Thyroid gland (tissue), 4 donors: ENCODE measurements at places on chromosomes 12 and 14. TPM values are rescaled to one million over a fixed set of nuclear protein-coding genes. Genes with fewer than 3 reads are reported as not detected.

DNA sequence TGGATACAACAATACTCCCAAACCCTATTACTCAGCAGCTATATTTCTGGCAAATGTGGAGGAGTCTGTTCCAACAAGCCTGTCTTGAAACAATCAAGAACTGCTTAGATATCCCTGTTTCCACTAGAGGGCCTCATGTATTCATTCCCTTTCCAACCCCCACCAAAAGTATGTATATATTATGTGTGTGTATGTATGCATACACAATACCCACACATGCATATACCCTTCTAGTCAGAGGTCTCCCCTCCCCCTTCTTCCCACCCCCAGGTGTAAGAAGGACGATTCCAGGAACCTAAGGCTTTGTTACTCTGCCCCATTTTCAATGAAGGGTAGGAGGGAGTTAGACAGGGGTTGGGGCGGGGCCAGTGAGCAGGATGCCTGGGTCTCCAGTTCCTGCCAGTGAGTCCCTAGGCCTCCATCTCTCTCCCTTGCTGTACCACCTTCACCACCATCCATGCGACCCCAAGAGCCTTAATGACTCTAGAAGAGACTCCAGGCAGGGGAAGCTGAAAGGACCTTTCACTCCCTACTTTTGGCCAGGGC, at the start of gene DGKA:
Gene DGKA, plus strand, starts transcription at position 392 of the 546 bp plus-strand sequence. CDS start 5,342 bp downstream, outside the sequence.
- H3K4me3 ChIP-seq: peak within 1 kb of the TSS; percentile 53
- H3K27ac ChIP-seq: peak within 1 kb of the TSS; percentile 74
- peak; percentile 27 for DNase-seq
- H3K36me3 ChIP-seq: no peaks in the 10 kb centered on the region
- peaks cover 44% of the 10 kb centered on the region for H3K4me1 ChIP-seq

- H3K4me1 ChIP-seq: no peaks in the 10 kb centered on the region
- no peaks in the 10 kb centered on the region for H3K27me3 ChIP-seq
- H3K4me3 ChIP-seq: no peak overlapping the region
- no peak overlapping the region for H3K27ac ChIP-seq
These were observed 11.9 kb upstream of the TC2N start for GRCh38 chr14:91879196-91879595.

DNA sequence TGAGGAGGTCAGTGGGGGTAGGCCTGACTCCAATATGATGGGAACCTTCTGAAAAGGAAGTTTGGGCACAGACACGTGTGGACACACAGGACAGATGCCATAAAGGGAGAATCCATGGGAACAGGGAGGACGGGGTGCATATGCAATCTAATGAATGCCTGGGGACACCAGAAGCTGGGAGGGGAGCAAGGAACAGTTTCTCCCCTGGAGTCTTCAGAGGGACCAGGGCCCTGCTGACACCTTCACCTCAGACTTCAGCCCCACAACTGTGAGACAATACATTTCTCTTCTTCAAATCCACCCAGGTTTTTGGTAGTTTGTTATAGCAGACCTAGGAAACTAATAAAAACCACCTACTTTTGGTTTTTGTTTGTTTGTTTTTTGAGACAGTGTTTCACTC, 35.2 kb upstream of the CLIP1 start:
- H3K36me3 ChIP-seq: no peaks in the 10 kb centered on the region
- no peaks in the 10 kb centered on the region for H3K27me3 ChIP-seq
- no peak overlapping the region for H3K27ac ChIP-seq
- no peak for DNase-seq

The CATSPERB gene
- 1.8 TPM for total RNA-seq

DNA sequence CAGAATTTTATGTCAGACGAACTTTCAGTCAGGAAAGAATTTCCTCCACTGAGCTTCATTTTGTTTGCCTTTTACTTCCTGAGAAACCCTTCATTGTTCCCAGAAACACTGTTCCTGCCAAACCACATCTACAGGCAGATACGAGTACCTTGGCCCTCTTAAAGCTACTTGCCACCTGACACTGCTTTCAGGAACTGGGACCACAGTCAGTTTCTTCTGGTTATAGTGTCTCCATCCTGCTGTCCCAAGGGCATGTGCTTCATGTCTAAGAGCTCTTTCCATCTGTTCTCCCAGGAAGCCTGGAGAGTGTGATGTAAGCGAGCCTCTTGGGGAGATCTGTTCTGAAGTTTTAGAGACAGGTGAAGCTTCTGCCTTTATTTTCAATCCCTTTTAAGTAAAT, 161.7 kb upstream of the PLEKHA5 start:
- H3K36me3 ChIP-seq: no peaks in the 10 kb centered on the region
- no peak overlapping the region for H3K4me3 ChIP-seq
- H3K27ac ChIP-seq: no peak overlapping the region
- no peaks in the 10 kb centered on the region for H3K4me1 ChIP-seq
- no peak for DNase-seq
- H3K27me3 ChIP-seq: no peaks in the 10 kb centered on the region

The EPYC gene
- total RNA-seq: not detected

- H3K36me3 ChIP-seq: no peaks in the 10 kb centered on the region
- H3K27ac ChIP-seq: no peak overlapping the region
- H3K27me3 ChIP-seq: peaks cover 76% of the 10 kb centered on the region
- DNase-seq: no peak
- H3K4me1 ChIP-seq: peaks cover 6% of the 10 kb centered on the region
These were observed 2.5 kb upstream of the HOXC6 start for GRCh38 chr12:54025499-54026405.

The VDR gene
- total RNA-seq: 4.0 TPM

The CLEC6A gene
- not detected for total RNA-seq

GRCh38 chr12:29783773-29784666, at the start of gene TMTC1:
Gene TMTC1 (minus strand): TSS chr12:29783942. CDS start chr12:29783751, 191 bp downstream.
- H3K4me1 ChIP-seq: no peaks in the 10 kb centered on the region
- peak; percentile 42 for DNase-seq
- no peaks in the 10 kb centered on the region for H3K27me3 ChIP-seq
- H3K27ac ChIP-seq: peak within 1 kb of the TSS; percentile 56

The KSR2 gene
- 11.0 TPM for total RNA-seq

The HOXC13 gene
- total RNA-seq: not detected

The TOMM20L gene
- not detected for total RNA-seq

DNA sequence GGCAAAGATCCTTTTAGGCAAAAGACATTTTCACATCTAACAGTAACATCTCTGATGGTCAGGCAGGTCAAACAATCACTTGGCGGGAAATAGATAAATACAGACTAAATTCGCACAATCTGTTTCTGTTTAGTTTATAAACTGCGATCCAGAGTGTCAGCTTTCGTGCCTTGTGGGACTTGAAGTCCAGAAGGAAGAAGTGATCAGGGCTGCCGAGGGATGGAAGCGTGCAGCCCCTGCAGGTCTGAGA, 245 bp upstream of the BRMS1L start:
- DNase-seq: no peak
- no peaks in the 10 kb centered on the region for H3K27me3 ChIP-seq
- peaks cover 6% of the 10 kb centered on the region for H3K4me1 ChIP-seq
- H3K27ac ChIP-seq: no peak overlapping the region
- peak overlapping the region; percentile 57 for H3K4me3 ChIP-seq
- no peaks in the 10 kb centered on the region for H3K36me3 ChIP-seq

GRCh38 chr14:68856572-68856971, 63.7 kb upstream of the ZFP36L1 start:
- no peaks in the 10 kb centered on the region for H3K4me1 ChIP-seq
- H3K27ac ChIP-seq: no peak overlapping the region
- DNase-seq: no peak
- H3K36me3 ChIP-seq: no peaks in the 10 kb centered on the region
- H3K27me3 ChIP-seq: no peaks in the 10 kb centered on the region
- no peak overlapping the region for H3K4me3 ChIP-seq

DNA sequence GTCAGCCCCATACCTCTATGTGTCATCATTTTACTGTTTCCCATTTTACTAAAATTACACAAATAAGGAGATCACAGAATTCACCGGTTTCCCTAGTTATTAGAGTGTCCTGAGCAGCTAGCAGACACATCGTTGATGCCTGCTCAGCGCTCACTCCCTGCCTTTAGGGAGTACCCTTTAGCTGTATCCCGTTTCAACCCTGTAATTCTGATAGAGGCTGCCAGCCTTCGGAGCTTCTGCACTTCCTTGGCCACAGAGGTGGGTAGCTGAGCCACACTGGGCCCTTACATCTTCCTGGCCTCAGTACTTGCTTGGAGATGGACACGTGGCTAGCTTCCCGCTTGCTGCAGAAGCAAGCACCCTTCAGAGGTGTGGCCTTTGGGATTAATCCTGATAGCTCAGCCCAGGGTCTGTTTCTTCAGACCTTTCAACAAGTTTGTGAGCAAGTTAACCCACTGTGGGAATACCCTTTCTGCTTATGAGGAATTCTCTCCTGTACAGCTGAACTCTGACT, 14.3 kb upstream of the FBXW8 start:
- H3K4me3 ChIP-seq: no peak overlapping the region
- H3K4me1 ChIP-seq: no peaks in the 10 kb centered on the region
- no peaks in the 10 kb centered on the region for H3K27me3 ChIP-seq

DNA sequence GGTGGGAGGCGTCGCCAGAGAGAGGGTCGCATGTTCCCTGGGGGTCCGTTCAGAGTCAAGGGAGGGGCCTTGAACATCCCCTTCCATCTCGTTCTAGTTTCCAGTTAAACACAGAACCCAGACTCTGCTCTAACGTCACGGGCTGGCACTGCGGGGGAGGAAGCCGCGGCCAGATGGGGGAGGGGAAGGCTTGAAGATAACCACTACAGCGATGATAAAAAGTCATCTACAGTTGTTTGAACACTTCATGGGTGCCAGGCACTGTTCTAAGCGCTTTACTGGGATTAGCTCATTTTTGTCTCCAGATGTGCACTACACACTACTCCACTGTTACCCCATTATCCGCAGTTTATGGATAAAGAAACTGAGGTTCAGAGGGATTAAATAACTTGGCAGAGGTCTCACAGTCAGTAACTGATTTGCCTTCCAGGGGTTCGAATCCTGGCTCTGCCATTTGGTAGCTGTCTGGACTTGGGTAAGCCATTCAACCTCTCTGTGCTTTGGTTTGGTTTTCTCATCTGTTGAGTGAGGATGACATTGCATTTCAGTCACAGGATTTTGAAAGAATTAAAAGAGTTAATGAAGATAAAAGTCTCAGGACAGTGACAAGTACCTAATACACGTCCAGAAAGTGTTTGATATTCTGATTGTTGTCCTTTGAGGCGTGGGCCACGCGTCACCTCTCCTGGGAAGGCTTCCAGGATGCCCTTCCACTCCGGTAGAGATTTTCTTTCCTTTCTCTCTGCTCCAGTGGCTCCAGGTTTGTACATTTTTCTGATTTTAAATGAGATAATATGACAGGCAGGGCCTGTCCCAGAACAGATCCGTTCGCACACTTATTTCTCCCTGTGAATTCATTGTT, 798 bp upstream of the RASAL1 start:
- no peaks in the 10 kb centered on the region for H3K36me3 ChIP-seq
- H3K27me3 ChIP-seq: no peaks in the 10 kb centered on the region
- H3K27ac ChIP-seq: peak overlapping the region; percentile 60

GRCh38 chr12:13223941-13224340, 27.4 kb downstream of the EMP1 start:
- H3K36me3 ChIP-seq: no peaks in the 10 kb centered on the region
- H3K27ac ChIP-seq: no peak overlapping the region
- H3K4me3 ChIP-seq: no peak overlapping the region
